ENCODE measurements at places on chromosomes 5 and 9.
A peak's percentile ranks its signal among the peaks of the same experiment; 100 is the strongest.

- no peak for DNase-seq
Measured at GRCh38 chr9:137017071-137017470, 11.0 kb downstream of the ABCA2 start.

DNA sequence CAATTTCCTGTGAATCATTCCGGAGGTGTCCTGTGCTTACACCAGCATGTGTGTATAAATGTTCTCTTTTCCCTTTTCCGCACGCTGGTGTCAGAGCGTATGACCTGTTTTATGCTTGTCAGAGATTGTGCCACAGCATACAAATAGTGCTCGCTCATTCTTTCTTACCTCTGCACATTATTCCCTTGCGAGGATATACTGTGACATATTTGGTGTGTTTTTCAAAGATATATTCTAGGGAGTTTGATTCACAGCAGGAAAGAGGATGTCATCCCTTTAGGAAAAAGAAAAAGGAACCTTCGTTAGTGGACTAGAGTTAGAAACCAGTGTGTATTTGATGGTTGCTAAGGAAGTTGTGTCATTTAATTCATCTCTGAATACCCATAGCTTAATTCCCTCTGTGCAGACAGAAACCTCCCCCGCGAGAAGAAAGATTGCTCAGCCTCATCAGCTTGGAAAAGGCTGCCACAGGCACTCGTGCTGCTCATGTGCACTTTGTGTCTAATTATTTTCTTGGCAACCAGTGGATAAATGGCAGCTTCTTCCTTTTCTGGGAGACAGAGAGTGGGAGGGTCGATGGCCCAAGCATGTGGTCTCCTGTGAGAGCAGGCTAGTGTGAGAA lies 14.7 kb upstream of the CCIN start:
- no peak for DNase-seq

DNA sequence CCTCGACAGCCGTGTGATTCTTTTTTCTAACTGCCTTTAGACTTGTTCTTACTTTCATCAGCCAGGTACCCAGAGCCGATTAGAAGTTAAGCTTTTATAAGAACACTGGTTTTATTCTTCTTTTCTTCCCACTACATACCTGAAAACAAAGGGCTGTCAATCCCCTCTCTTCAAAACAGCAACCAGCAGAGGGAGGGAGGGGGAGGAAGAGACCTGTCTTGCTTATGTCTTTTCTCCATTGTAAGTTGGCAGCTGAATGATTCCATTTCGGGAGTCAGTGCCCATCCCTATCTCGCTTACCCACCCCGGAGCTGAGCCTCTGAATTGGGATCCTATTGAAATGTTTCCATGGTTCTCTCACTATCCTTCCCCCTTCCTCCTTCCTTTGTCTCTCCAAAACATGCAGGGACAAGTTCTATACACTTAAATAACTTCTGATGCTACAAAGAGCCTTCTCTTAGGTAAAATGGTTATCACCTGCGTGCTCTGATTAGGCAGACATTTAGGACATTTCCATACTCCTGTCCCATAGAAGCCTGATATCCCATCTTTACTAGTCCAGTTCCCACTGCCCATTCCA lies 83.9 kb upstream of the WWC1 start:
- no peak for DNase-seq

- DNase-seq, result no peak
Measured at GRCh38 chr5:148922606-148923005, 96.2 kb downstream of the ADRB2 start.

DNA sequence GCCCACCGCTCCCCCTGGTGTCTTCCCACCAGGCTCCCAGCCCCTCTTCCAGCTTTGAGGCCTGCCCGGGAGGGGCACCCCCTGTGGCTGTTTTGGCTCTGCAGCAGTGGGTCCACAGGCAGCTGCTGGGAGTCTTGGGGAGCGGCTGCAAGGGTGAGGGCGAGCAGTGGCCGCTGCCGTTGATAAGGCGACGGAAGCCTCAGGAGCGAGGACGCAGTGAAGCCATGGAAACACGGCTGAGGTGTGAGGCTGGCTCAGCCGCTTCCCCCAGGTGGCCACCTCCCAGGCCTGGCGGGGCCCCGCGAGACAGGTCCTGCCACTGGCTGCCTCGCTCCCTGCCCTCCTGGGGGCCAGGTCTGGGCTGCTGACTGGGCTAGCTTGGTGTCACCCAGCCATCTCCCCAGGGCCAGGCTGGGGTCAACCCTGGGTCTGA lies 41.5 kb downstream of the CXXC5 start:
- DNase-seq, result no peak

DNA sequence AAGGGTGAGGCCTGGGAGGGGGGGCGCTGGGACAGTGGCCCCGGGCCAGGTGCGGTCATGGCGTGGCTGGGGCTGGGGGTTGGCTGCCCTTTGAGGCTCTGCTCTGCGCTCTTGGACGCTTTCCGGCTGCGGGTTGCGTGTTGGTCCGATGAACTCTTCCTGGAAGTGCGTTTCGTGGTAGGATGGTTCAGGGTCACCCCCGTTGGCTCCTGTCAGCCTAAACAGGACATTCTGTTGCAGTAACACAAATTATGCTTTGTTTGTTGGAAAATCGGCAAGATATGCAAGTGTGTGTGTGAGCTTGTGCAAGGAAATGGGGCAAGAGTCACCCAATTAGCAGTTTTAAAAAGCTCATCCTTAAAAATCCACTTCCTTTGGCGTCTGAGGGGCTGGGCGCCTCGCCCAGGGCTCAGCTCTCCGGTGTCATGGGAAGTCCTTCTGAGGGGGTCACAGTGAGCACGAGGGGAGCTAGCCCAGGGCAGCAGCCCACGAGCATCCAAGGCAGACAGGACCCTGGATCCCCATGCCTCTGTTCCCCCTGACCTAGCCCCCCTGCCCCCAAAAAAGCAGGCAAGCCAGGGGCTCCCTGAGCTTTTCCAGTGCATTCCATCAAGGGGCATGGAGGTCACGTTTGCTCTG lies 22.2 kb upstream of the RNU6ATAC start:
- no peak for DNase-seq

- no peak for DNase-seq
Measured at GRCh38 chr5:119902593-119902992, 273.2 kb downstream of the FAM170A start.

- no peak for DNase-seq
Measured at GRCh38 chr5:142883025-142883424, 112.8 kb downstream of the ARHGAP26 start.

GRCh38 chr9:99296291-99296951 lies 74.3 kb downstream of the SEC61B start:
- DNase-seq, result no peak

- DNase-seq, result no peak
Measured at GRCh38 chr5:172178301-172178987, 9.6 kb downstream of the STK10 start.

DNA sequence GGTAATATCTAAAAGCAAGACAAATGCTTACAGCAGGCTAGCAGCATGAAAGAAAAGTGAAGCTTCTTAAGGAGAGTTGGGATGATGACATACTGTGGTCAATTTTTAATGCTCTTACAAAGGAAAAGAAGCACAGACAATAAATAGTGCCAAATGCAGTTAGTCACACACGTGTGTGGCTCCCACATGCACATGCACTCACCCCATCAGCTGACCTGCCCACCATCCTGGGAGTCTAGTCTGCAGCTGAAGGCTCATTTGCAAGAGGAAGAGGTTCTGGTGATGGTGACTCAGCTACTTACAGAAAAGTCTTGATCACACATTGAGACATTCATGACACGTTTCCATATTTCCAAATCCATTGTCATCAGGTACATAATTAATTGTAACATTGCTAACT lies 129.3 kb downstream of the MRPL36 start:
- no peak for DNase-seq

DNA sequence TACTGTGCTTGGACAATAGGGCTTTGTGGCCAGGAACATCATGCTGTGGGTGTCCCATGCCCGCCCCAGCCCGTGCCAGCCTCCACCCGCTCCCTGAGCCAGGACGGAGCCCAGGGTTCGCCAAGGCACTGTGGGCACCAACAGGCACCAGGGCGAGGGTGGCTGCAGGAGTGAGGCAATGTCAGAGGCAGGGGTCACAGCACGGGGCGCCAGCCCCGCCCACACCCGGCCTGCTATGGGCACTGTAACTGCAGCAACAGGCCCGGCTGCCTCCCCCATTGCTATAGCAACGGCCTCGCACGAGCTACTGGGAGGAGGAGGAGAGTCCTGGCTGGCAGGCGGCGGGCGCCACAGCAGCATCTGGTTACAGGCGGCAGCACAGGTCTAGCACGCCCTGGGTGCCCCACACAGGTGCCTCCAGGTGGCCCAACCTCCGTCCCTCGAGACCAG lies 2.5 kb downstream of the ABCA2 start:
- DNase-seq, result no peak

DNA sequence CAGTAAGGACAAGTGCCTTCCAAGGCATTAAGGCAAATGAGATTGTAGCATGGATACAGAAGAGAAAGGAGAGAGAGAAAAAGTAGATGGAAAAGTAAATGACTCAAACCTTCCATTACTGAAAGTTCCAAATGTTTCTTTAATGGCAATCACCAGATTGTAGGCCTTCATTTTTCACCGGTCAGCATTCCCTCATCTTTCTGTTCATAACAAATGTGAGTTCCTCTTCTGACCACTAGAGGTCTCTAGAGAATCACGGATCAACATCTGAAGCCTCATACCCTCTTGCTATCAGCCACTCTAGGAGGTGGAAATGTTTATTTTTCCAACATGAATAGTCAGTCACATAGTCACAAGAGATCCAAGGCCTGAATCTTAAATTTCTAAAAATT lies 73.6 kb upstream of the RPS23 start:
- DNase-seq, result peak; percentile 74

- DNase-seq, result no peak
Measured at GRCh38 chr9:132586830-132587591, 4.6 kb downstream of the BARHL1 start.

- peak; percentile 10 for DNase-seq
Measured at GRCh38 chr5:155532621-155533311, 519.2 kb downstream of the KIF4B start.

- DNase-seq, result no peak
Measured at GRCh38 chr9:84285381-84285780, 55.2 kb downstream of the SLC28A3 start.

GRCh38 chr5:39992617-39993202 lies 567.9 kb upstream of the DAB2 start:
- DNase-seq, result no peak

DNA sequence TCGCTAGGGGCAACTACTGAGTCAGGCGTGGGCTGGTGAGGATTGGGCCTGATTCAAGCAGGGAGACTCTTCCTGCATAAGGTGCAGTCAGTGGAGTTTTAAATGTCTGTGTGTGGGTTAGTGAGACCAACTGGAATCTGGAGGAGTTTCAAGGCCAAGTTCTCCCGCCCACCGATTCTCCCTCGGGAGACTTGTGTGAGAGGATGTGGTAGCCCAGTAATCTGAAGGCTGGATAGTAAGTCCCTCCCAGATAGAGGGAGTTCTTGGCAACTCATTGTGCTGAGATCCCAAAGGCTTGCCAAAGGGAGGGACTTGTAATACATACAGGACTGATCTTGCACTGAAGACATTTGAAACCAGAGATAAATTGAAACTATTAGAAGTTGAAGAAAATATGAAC lies 51.8 kb downstream of the WDR36 start:
- peak; percentile 94 for DNase-seq

DNA sequence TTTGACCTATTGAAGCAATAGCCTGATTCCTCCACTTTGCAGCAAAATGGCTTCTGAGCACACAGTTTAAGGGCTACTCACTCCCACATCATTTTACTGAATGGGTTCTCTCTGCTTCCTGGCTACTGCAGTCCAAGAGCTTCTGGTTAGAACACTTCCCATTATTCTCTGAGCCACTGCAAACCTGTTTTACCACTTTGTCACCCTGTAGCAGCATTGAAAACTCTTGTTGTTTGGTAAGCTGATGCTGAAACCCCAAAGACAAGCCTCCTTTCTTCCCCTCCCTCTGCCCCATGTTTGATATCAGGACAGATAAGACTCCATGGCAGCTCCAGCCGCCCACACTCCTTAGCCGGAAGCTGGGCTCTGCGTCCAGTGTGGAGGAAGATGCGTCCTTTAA lies 84.4 kb upstream of the RARS1 start:
- no peak for DNase-seq

- no peak for DNase-seq
Measured at GRCh38 chr5:76755779-76756637, 40.1 kb downstream of the F2R start.

- no peak for DNase-seq
Measured at GRCh38 chr5:60365001-60365400, 335.0 kb downstream of the DEPDC1B start.

DNA sequence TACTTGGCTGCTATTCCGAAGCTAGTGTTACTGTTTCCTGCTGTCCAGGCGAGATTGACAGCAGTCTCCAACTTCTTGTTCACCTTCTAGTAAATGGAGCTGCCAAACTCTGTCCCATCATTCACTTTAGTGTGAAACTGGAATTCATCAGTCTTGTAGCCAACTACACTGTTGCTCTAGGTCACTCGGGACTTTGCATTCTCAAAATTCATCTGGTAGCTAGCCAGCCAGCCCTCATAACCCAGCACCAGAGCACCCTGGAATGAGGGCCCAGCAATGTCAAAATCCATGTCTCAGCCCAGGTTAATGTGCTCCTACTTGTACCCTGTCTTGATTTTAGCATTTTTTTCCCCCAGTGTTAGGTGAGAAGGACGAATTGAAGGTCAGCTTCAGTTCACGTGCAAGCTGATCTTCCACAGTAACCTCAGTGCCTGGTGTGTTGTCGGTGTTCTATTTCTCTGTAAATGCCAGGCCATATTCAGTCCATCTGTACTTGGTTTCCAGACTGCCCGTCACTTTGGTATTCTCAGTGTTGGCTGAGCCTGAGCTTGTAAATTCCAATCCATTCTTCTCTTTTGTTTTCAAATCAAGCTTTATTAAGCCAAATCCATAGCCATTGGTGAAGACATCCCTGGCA lies 28.9 kb downstream of the ZNF169 start:
- DNase-seq, result no peak

GRCh38 chr5:115586525-115587146 lies 15.6 kb downstream of the TICAM2 start:
- DNase-seq, result no peak

GRCh38 chr5:42908086-42908485 lies 96.4 kb upstream of the SELENOP start:
- no peak for DNase-seq

GRCh38 chr9:137765536-137765935 lies 112.0 kb upstream of the CACNA1B start:
- no peak for DNase-seq

DNA sequence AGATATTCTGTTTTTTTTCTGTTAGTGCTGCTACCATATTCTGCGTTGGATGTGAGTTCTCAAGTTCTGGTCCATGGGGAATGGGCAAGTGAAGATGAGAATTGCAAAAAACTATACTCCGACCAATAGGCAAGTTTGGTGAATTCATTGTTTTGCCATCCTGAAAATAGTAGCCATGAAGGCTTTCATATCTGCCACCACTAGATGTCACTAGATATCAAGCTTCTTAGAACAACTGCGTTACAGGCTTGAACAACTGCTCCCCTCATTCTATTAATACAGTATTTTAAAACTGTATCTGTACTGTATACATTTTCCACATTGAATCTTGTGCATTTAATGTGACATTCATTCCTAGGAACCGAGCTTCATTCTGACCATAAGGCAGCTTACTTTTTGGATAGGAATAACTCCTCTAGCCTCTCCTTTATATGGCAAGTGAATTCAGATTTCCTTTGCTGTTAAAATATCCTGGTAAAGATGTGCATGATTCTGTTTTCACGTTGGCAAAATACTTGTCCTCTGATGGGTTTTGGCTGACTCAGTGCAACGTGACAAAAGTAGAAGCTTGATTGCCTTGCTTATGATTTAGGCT lies 163.6 kb downstream of the SREK1 start:
- DNase-seq, result peak; percentile 53

Measured in fibroblast of the conjunctiva (primary cell).